Fibroblast of the aortic adventitia (primary cell): ENCODE measurements at places on chromosomes 1 and 21. TPM values are rescaled to one million over a fixed set of nuclear protein-coding genes. Genes with fewer than 3 reads are reported as not detected.

DNA sequence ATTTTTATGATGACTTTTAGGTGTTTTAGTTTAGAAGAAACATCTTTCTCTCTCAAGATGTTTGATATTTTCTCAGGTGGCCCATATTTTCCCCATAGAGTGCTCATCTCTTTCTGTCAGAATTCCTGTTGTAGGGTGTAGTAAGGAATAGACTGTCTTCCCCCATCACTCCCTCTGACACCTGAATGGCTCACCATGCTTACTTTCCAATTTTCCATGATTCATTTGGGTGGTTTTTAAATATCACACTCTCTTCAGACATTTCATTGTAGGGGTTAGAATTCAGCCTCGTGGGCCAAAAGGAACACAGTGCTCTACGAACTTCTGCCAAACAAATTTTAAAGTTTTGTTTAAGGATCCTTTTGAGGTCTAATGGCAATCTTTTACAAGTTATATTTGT lies 24.0 kb downstream of the GIPC2 start:
- no peak for DNase-seq

DNA sequence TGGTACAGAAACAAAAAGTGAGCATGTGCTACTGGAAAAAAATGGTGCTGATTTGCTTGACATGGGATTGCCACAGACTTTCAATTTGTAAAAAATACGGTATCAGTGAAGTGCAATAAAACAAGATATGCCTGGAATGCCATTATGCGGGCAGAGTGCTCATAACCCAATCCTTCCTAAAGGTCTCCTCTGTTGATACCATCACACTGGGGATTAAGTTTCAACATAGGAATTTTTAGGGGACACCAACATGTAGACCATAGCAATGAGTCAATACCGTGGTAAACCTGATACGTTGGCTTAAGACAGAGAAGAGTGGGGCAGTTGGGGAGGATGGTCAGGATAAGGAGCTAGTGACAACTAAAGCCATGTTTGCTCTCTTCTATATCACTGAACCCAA lies 20.5 kb downstream of the MX1 start:
- DNase-seq: no peak

DNA sequence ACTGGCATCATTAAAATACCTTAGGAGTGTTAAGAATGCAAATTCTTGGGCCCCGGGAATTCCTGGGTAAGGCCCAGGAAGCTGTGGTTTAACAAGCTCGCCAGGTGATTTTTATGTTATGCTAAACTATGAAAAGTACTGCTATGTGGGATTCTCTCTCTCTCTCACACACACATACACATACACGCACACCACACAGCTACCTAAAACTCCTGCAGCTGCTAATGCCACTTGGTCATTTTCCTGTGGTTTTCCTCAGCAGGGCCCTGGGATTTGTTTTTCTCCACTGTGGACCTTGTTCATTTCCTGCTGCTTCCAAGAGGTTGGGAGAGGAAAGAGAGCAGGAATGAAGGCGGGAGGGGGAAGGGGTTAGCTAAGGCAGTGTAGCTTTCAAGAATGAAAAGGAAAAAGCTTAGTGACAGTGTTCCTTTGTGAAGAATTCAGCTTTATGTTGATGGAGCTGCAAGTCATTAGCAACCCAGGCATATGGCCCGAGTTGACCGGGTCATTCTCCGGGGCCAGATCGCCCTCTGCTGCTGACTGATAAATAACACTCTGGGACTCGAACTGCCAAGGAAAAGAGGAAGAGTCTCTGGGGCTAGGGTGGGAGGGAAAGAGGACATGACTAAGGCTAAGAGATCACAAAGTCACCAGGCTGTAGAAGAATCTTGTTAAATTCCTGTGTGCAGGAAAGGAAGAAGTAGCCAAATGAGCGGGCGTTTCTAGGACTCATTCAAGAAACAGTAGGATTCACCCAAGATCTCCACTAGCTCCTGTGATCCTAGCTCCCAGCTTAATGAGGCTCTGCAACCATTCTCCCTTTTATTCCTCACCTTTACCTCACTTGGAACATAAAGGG lies 30.5 kb upstream of the LRIG2 start:
- DNase-seq: peak; percentile 86

GRCh38 chr1:41925712-41926111 lies 7.0 kb upstream of the HIVEP3 start:
- DNase-seq: peak; percentile 49

- no peak for DNase-seq
These were observed 1.1 kb upstream of the TMEM52 start for GRCh38 chr1:1920057-1920607.

GLIS1 gene
- 1.6 TPM in 1 of 2 replicates, not detected in the other for total RNA-seq

SERINC2 gene
- total RNA-seq: 5.4 TPM in 1 of 2 replicates, not detected in the other

IL19 gene
- total RNA-seq: 0.41 TPM in 1 of 2 replicates, not detected in the other

KCNE2 gene
- total RNA-seq: not detected in 2 replicates

SHCBP1L gene
- 0.98 TPM in 1 of 2 replicates, not detected in the other for total RNA-seq
